ENCODE measurements at places on chromosomes 5 and 9.
A peak's percentile ranks its signal among the peaks of the same experiment; 100 is the strongest.

DNA sequence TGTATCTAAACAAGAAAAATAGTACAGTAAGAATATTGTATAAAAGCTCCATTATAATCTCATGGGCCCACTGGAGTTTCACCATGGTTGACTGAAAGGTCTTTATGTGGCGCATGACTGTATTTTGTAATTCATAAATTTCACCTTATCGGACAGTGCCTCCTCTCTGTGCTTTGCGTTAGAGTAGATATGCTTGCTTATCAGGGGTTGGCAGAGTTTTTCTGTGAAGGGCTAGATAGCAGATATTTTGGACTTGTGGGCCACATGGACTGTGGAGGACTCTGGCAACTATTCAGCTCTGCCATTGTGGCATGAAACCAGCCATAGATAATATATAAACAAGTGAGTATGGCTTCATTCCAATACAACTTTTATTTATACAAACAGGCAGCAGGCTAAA, 23.2 kb downstream of the GAPVD1 start:
- peak; percentile 95 for DNase-seq

GRCh38 chr9:117418111-117418510, 3.3 kb upstream of the ASTN2 start:
- DNase-seq: no peak

DNA sequence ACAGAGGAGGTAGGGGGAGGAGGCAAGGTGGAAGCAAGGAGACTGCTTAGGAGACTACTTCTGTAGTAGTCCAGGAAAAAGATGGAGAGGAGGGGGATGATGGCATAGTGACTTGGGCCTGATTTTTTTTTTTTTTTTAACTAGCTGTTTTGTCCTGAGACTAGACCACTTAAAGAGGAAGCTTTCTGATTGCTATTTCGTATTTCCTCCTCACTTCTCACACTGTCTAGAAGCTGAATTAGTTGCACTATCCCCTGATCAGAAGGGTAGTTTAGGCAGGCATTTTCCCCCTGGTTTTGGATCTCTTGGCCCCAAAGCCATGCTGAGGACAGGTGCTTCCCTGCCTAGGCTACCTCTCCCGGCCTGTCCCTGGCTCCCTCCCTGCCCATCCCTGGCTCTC, 14.9 kb downstream of the LARP1 start:
- DNase-seq: no peak

- no peak for DNase-seq
Observed at GRCh38 chr5:176394881-176395675, 6.5 kb downstream of the HIGD2A start.

GRCh38 chr5:163079618-163080017, 357.8 kb upstream of the CCNG1 start:
- DNase-seq: no peak

DNA sequence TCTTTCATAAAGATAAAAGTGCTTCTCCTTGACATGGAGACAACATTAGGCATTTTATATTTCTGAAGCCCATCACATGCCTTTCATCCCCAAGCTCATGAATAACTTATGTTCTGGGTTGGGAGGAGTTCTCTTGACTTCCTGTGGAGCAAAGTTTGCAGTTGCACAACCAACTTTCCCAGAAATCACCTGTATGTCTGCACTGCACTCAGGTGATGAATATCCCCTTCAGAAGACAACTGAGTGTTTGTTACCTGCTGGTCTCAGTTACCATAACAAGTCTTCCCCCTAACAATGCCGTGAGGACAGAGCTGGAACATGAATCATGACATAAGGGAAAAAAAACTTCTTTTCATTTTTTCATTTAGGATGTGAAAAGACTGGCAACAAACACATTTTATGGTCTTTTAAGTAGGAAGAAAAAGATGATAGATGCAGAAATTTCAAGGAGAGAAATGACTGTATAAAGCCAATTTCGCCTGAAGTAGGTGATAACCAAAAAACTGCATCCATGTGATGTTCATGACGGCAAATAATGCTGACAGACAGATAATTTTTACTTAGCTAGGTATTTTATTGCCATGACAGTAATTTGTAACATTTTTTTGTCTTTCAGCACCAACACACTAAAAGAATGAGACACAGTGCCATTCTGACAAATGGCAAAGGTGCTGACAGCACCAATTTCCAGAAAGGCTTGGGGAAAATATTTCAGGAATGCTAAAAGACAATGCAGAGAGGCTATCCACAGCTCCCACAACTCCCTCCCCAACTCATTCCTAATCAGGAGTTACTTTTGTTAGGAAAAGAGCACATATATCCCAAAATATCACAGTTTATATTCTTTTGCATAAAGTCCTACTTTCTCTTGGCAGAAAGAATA, 656.3 kb downstream of the PRELID2 start:
- no peak for DNase-seq

- DNase-seq: no peak
Observed at GRCh38 chr5:163941079-163941478, 435.7 kb downstream of the MAT2B start.

GRCh38 chr9:130095872-130096271, 42.2 kb downstream of the GPR107 start:
- no peak for DNase-seq

DNA sequence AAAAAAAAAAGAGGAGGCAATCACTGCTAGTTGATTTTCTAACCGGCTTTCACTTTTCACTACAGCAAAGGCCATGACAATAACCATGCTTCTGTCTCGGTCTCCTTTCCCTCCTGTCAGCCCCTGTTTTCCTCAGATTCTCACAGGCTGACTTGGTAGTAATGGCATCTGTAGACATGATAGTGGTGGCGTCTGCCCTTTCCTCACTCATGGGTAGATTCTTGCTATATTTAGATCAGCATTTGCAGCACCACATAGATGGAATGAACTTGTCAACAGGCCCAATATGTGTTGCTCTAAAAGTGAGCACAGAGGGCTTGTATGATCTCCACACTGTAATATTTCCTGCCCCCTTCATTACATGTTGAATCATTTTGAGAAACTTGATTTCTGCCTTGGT, 120.3 kb upstream of the FTMT start:
- no peak for DNase-seq

DNA sequence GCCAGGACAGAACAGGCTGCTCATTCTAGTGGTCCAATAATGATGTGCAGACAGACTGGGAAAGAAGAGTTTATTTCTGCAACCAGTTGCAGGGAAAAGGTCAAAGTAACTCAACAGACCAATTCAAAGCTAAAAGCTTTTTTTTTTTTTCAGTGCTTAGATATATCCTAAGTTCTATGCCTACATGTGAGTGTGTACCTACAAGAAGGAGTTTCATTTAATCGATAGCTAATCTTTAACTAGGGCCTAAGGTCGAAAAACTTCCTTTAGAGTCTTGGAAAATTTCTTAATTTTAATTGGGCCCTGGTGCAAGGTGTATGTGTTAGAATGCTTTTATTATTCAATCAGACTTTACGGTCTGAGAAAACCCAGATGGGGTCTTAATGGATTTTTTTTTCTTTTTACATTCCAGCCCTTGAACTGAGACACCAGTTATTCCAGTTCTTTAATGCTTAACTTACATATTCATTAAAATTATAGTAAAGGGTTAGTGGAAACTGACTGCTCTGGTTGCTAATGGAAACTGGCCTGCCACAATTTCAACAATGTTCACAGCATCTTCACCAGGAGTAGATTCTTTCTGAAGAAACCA, 365.3 kb downstream of the MTRR start:
- no peak for DNase-seq

- DNase-seq: no peak
Observed at GRCh38 chr5:130116972-130117371, 212.7 kb downstream of the CHSY3 start.

DNA sequence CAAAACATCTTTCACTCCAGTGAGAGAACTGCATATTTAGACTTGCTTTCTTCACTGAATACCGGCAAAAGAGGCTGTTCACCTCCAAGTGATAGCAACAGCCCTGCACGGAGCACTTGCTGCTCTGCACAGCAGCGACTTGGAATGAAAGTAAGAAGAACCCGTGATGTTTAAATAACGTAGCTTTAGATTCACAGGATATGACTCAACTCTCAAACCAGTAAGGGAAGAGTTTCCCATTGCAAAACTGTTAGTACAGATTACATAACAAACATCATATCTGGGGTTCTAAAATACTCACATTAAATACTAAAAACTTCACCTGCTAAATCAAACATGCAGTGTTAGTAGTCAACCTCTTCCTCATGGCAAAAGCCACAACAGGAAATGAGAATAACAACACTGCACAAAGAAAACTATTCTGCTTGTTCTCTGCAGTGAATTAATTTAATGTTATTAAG, 203.4 kb downstream of the MCTP1 start:
- DNase-seq: no peak

- DNase-seq: no peak
Observed at GRCh38 chr5:78518365-78519197, 130.0 kb downstream of the LHFPL2 start.

- DNase-seq: no peak
Observed at GRCh38 chr5:113034182-113034773, 57.7 kb downstream of the DCP2 start.

DNA sequence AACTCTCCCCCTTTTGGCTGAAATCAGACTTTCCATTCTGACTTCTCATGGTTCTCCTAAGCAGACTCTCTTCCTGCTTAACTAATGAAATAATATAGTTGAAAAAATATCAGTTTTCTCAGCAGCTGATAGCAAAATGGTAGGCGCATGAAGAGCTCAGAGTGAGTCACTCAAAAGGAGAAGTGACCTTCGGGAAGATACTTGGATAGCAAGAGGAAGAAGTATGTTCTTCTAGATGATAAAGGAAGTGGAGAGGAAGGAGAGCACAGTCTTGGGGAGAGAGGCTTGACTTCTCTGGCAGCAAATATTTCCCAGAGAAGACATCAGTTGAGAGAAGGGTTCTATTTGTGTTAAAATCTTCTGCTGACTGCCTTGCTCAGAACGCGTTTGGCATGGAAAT, 101.5 kb downstream of the TAF11L14 start:
- no peak for DNase-seq

GRCh38 chr5:176625966-176626875, 4.1 kb downstream of the SNCB start:
- DNase-seq: no peak

GRCh38 chr9:110156416-110156815, 51.5 kb downstream of the C9orf152 start:
- no peak for DNase-seq

GRCh38 chr9:117008876-117009275, 321.8 kb downstream of the TRIM32 start:
- DNase-seq: no peak

DNA sequence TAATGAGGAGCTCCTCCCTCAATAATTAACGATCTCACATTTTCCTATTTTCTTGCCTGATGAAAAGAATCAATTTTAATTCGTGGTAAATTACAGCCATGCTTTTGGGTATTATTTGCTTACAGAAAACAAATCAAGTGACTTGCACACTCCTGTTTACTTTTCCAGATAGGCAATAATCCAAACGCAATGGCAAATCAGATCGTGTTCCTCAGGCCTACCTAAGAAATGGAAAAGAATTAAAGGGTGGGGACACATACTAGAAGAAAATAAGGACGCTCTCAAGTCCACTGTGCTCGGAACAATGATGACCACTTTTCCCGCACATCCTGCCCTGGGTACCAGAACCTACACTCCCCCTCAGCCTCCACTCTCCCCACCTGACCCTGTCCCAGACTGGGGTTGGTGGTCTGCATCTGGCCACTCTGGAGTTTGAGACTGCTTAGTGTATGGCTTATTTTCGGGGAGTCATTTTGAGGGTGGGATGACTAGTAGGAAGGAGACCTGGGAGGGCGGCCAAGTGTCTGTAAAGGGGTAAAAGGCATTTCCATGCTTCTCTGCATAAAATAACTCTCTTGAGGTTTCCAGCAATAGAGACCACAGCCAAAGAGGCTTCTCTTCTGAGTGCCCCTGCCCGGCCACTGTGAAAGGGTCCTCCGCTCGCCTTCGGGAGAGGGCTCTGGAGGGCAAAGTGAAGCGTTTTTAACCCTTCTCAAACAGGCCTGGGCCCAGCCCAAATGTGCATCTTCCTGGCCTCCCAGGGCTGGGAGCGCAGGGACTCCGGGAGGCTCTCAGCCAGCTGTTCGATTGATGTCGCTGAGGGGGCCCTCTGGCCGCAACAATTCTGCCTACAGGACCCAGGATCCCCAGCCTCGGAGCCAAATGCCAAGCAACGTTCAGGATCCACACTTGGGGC, 4.5 kb upstream of the OTP start:
- DNase-seq: no peak

GRCh38 chr5:81234801-81235200, 1.7 kb downstream of the CKMT2 start:
- no peak for DNase-seq

DNA sequence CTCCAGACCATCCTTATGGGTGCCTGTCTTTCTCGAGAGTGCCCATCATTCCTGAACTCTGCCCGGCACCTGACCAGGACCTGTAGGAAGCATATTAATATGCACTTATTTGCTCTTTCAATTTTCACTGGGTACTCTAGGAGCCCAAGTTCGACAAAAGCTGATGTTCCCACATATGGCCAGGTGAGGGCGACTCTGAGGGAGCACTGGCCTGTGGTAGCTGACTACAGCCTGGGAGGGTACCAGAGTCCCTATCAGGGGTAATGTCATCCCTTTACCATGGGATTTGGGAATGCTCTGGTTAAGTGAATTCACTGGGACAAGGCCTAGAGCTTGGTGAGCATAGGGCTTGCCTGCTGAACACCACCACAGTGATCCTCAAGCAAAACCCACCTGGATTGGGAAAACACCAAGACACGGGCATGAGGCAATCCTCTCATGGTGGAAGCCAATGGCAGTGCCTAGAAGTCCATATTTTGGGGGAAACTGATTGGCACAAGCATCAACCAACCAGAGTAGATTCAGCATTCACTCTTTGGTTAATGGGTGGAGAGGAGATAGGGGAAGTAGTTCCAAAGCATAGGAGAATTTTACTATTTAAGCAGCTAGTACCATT, 112.2 kb downstream of the MTX3 start:
- DNase-seq: peak; percentile 48

- no peak for DNase-seq
Observed at GRCh38 chr9:126869368-126869767, 8.9 kb downstream of the ZBTB34 start.

DNA sequence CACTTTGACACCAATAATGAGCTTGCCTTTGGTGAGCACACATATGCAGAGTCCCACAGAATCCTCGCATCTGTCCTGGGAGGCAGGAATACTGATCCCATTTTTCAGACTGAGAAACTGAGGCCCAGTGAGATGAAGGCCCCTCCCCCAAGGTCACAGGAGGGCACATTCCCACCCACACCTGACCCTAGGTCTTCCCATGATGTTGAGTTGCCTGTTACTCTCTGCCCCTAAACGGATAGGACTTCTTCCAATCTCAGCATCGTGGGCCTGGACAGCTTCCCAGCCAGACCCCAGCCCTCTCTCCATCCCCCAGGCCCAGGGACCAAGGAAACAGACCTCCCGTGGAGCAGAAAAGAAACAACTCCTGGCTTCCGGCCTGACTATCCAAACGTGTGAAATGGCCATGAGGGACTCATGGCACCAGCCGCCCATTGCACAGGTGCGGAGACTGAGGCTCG, 877 bp downstream of the SH3GLB2 start:
- no peak for DNase-seq

DNA sequence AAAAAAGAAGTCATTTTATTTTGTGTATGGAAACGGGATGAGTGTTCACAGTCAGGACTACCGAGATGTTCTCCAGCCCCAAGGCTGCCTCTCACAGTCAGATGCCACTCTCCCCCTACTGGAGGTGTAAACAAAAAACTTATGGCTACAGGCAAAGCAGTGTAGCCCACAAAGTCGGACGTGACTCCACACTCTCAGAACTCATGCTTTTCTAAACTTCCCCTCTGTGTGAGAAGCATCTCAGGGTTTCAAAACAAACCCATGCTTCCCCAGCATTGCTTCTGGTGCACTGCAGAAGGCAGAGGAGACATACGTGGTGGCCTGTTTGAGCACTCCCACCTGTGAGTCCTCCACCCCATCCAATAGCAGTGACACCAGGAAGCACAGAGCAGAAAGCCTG, 580.3 kb downstream of the BNC2 start:
- no peak for DNase-seq
